Cerebellar nuclear complex (tissue), 1 donor: ENCODE measurements at places on chromosomes 5 and 9.

DNA sequence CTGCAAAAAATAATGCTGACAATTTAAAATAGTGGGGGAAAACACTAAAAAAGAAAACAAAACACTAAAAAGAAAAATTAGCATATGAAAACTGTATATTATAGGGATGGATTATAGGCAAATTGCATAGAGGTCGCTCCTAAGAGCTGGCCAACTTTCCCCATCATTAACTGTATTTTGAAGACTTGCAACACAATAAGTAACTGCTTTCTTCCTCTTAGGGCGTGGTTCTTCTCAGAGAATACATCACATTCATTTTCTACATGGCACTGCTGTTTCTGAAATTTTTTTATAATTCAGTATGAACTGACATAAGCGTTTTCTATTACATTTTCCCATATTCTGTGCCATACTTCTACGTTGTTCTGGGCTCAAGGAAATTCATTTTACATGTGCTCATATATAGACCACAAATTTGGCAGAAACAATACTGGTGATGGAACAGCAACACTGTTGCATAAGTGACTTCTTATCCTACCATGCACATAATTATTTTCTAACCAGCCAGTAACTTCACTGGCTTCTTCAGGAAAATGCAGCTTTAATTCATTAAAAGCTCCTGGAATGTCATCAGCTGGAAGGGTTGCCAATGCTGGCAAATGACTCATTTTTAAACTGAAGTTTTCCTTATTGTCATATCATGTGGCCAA is 171.2 kb upstream of the DMAC1 start:
- no peak for DNase-seq

GRCh38 chr9:133253268-133253667 is 21.7 kb downstream of the ABO start:
- DNase-seq = no peak

- DNase-seq = no peak
These were observed 180.6 kb downstream of the ADAMTS12 start for GRCh38 chr5:33711094-33711679.

- DNase-seq = no peak
These were observed 18.2 kb downstream of the FBN2 start for GRCh38 chr5:128519827-128520226.
